Frontal cortex (tissue), 4 donors: ENCODE measurements at places on chromosomes 11 and 22.

DNA sequence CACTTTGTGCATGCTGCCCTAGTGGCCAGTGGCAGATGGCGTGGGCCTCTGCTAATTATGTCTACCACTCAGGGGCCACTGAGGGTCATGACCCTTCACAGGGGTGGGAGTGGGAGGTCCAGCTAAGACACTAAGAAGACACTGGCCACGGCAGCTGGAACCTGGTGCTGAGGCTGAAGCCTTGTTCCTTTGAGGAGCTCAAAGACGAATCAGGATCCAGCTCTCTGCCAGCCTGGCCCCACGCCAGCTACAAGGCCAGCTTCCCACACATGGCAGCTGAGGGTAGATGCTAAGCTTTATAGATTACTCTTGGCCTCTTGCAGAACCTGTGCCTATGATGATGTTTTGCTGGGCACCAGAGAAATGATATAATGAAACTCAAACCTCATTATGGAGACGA is 226.3 kb downstream of the DSCAML1 start:
- no peak for DNase-seq

- DNase-seq: no peak
These were observed 6.4 kb upstream of the MRPL48 start for GRCh38 chr11:73781303-73781702.

DNA sequence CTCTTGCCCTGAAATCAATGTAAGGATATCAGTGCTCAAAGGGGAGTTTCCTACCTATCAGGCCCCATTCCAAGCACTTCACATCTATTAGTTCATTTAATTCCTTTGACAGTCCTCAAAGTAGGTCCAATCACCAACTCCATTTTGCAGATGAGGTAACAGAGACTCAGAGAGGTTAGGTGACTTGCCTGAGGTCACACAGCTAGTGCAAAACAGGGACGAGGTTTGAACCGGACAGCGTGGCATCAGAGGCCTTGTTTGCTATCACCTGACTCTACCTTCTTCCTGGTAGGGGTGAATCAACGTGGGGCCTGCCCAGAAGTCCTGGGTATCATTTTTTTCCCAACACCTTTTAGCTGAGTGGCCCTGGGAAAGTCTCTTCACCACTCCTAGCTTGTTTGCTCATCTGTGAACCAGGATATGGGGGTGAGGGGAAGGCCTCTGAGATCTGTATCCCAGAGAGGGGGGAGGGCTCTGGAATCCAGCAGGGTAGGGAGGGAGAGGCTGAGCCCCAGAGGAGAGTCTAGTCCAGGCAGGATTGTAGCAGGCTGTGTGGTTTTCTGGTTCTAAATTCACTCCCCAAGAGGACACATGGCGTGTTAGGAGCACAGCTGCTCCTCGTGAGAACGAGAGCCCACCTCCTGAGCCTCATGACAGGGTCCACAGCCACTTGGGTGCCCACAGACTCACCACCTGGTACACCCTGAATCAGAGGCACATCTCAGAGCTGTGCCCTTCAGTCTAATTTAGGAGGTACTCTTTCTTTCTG is 174.7 kb downstream of the MN1 start:
- DNase-seq: no peak

GRCh38 chr11:102338479-102339010 is 8.5 kb upstream of the BIRC2 start:
- no peak for DNase-seq

GRCh38 chr11:57322256-57323166 is 2.2 kb downstream of the TNKS1BP1 start:
- DNase-seq: peak; percentile 86

- no peak for DNase-seq
These were observed 99.6 kb downstream of the TIMP3 start for GRCh38 chr22:32900886-32901635.

DNA sequence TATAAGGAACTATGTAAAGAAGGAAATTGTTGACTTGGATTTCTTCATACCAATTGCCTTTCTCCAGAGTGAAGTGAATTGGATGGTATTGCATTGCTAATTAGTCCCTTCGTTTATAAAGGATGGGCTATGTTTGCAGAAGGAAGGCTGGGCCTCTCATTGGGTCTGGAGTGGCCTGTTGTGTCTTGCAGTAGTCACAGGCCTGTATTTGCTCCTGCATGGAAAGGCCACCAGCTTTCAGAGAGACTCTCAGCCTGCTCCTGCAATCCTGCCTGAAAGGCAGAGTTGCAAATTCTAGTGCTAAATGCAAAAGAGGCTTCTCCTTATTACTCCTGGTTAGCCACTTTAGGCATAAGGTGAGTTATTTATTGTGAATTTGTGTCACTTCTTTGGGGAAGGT is 103.8 kb downstream of the EXT2 start:
- no peak for DNase-seq

- DNase-seq: no peak
These were observed 25.5 kb upstream of the GGTLC2 start for GRCh38 chr22:22618923-22619322.

DNA sequence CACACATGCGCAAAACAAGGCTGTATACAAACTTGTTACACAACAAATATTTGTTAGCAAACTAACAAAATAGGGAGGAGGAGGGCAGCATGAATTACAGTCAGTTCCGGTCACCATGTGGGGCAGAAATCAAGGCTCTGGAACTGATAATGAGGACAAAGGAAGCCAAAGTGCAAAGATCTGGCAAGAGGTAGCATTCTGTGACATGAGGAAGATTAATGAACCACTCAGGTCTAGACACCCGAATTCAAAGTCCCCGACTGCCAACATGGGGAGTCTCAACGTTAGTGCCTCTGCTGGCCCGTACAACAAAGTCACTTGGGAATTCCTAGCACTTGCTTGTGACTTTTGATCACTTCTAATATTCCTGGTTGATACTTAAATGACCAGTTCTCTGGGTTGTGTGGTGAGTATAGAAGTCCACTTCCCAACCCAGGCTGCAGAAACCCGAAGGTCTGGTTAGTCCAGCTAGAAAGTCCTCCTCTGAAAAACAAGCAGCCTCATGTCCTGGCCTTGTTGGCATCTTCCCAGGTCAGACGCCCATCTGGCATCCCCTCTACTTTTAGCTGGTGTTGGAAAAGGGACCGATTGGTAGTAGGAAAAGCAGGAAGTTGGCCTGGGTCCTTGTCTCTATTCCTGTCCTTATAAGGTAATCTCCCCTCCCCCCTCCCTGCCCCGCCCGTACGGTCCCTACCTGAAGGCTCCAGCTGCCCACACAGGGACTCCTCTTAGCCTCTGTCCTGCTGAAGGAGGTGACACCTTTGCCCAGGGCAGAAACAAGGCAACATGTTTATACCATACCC is 1.6 kb downstream of the SUN2 start:
- no peak for DNase-seq

- no peak for DNase-seq
These were observed 29.9 kb upstream of the LRRC32 start for GRCh38 chr11:76700177-76701100.

DNA sequence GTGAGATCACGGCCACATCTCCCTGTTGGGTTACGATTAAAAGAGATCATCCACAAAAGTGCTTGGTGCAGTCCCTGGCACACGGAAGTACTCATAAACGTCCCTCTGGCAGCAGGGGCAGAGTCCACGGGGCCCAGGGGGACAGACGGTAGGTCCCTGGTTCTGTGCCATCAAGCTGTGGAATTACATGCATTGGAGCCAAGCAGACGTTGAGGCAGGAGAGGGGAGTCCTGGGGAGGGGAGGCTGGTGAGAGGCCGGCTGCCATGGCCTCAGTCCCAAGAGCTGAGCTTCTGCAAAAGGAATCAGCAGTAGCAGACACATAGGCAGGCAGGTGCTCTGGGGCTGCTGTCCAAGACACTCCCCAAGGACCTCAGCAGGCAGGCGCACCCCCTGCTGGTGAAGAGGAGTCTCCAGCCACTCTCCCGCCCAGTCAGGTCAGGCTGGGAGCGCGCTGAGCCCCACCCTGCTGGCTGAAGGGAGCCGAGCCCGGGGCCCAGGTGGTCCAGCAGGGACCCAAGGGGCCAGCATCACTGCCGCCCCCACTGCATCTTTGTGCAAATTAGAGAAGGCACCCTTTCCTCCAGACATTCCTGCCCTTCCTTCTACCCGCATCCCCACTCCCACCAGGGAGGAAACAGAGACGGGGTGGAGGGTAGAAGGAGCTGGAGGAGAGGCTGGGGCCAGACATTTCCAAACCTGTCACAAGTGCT is 7.6 kb upstream of the KCTD17 start:
- DNase-seq: no peak

DNA sequence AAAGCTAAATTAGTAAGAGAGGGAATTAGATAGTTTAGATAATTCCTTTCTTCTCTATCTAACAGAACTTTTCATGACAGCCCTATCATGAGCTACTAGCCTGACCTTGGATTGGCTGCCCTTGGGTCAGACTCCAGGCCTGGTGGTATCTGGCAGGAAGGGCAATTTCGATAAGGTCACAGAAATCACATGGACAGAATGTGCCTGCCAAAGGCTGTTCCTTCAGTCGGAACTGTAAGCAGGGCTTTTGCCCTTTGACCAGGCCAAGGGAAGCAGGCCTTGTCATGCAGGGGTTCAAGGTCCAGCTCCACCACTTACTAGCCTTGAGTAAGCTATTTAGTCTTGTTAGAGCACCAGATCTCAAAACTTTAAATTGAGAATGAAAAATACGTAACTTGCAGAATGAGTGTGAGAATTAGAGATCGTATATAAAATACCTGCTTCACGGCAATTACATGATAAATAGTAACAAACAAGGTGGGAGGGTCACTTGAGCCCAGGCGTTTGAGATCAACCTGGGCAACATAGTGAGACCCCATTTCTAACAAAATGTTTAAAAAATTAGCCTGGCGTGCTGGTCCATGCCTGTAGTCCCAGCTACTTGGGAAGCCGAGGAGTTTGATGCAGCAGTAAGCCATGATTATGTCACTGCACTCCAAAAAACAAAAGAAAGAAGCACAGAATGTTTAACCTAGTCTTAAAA is 60.8 kb upstream of the SC5D start:
- no peak for DNase-seq

DNA sequence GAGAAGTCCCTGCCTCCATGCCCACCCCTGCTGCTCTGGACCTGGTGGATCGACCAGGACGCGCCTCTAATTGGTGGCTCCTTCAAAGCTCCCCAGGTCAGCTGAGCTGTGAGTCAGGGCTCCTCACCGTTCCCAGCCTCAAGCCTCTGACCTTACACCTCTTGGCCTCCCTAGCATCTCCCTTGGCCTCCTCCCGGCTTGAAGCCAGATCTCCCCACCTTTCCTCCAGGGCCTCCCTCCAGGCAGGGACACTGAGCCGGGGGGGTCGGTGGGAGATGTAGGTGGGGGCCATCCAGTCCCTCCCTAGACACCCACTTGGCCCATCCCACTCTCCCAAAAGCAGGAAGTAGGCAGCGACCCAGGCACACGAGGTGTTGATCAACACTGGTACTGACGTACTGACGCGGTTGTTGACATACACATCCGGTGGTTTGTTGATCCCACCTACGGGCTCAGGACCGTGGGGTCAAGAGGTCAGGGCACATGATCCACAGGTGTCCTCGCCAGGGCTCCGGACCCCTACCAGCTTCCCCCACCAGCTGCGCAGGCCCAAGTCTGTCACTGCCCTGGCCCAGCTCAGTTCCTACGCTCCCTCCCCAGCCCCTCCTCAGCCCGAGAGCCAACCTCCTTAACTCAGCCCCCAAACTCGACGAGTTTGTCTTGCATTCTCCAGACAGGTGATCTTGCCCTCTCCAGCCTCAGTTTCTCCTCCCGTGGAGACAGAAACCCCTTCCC is 802 bp downstream of the ATG2A start:
- no peak for DNase-seq

DNA sequence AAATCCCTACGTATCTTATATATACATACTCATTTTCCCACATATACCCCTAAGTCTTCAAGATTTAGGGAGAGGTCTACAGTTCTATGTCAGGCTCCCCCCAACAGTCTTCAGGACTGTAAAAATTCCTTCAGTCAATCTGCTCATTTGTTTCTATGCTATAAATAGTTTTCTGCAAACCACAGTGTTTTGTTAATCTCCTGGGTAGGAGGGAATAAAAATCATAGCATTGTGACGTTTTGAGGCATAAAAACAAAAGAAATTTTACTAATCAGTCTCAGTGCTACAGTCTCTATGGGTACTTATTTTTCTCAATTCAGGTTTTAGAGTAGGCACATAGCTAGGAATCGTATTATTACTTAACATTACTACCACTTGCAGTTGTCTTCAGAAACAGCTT is 552.8 kb upstream of the LRRC4C start:
- no peak for DNase-seq

DNA sequence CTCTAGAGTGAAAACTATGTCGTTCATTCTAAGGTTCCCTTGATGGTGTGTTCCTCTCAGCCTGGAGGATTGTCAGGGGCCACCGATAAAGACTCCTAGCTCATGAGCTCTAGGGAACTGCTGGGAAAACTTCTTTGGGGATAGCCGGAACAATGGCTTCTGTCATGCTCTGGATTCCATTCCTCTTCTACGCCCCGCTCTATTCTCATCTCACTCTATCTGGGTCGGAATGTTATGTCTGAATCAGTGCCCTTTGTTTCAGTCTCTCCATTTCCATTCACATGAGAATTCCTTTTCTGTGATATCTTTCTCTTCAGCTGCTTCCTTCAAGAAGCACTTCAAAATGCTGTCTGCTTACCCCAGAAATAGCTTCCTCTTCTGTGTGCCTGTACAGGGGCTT is 16.9 kb upstream of the SLCO2B1 start:
- no peak for DNase-seq

- DNase-seq: no peak
These were observed 468.4 kb downstream of the NELL1 start for GRCh38 chr11:21137803-21138202.

DNA sequence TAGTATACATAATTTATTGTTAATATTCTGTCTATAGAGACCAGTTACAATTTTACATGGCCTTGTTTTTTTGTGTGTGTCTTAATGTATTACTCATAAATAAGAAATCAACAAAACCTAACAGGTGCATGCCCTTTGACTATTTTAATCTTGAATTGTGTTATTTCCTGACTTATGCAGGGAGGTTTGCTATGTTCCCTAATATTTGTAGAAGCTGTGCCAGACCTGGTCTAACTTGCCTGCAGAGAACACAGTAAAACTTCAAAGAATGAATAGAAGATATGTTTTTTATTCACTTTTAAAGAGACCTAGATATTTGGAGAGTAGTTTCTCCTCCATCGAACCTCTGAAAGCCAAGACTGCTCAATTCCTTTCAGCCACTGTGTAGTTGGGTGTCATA is 234.7 kb downstream of the LUZP2 start:
- no peak for DNase-seq

DNA sequence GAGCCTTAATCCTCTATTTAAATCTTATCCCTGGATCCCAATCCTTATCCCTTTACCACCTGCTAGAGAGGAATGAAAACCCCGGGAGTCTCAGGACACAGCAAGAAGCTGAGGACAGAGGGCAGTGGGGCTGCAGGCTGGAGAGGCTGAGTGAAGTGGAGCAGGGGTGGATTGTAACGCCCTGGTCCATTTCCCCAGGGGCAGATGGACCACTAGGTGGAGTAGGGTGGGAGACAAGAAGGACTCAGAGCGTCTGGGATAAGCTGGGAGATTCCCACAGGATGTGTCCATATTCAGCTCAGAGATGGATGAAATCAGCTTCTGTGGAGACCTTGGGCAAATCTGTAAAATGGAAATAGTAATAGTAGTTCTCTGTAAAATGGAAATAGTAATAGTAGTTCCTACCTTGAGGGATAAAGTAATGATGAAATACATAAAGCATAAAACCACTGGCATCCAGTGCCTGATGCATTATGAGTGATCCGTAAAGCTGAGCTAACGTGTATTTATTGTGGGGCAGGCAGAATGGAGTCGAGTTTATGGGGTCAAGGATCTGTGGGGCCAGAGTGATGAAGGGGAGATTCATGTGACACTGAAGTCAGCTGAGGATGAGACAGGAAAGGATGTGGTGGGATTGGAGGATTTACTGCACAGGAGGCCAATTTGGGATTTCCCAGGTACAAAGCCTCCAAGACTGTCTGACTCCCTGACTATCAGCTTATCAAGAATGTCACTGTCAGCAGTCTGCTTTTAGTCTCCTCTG is 1.9 kb upstream of the ROBO4 start:
- DNase-seq: no peak
